ENCODE measurements at places on chromosomes 5 and 9. TPM values are rescaled to one million over a fixed set of nuclear protein-coding genes. Genes with fewer than 3 reads are reported as not detected.

DNA sequence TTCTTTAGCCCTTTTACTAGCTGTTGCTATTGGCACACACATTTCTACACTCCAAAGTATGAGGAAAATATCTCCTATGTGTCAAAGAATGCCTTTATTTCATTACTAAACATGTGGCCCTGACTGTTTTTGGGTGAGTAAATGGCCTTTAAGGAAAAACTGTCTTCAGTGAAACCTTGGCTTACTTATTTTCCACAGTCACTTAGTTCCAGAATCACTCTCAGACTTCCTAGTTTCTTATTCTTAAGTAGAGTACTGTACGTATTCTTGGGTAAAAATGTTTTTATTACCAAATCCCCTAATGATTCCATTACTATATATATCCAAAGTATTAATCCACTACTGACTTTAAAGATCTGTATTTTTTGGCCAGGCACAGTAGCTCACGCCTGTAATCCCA lies 27.5 kb downstream of the ERP44 start:
- DNase-seq, result no peak

TNPO1 gene
- polyA plus RNA-seq, result 14.6 TPM

DNA sequence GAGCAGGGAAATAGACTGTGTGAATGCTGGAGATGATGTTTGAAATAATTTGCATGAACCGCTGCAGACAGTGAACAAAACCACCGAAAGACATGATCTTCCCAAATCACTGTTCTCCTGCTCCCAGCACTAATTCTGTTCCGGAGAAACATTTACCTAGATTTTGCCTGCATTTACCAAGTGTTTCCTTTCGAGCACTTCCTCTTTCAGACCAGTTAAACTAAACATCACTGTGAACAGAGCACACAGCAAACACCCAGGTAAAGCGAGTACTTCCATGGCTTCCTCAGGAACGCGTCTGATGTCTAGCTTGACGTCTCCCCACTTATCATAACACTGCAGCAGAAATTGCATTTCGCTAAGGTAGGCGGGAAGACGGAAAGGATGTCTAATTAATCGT lies 45.1 kb upstream of the PTCH1 start:
- no peak for DNase-seq

NUTM2F gene
- 0.05 TPM for polyA plus RNA-seq

GRCh38 chr5:177603631-177604030 lies 3.7 kb downstream of the B4GALT7 start:
- DNase-seq, result no peak

LTC4S gene
- 2.8 TPM for polyA plus RNA-seq

DNA sequence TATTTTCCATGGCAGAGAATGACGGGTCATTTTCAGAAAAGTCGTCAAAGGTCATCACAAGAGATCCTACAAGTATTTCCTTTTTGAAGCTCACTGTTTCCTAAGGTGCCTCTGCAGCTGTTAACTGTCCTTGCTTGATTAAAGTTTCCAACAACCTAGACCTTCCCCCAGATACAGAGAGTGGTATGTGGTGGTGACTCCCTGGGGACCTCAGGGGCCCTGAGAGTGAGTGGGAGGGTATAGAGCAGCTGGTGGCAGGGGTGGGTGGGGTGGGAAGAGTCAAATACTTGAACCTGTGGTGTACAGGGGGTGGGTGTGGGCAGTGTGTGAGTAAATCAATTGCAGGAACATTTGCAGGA lies 1.6 kb upstream of the CD72 start:
- DNase-seq, result peak; percentile 64

GRCh38 chr9:97632248-97632984 lies 752 bp downstream of the TSTD2 start:
- DNase-seq, result peak; percentile 32

DDX4 gene
- polyA plus RNA-seq, result 0.57 TPM

- DNase-seq, result no peak
Measured at GRCh38 chr5:1665231-1665630, 134.4 kb downstream of the MRPL36 start.

- DNase-seq, result no peak
Measured at GRCh38 chr9:95620314-95620713, 103.5 kb upstream of the PTCH1 start.

TTC16 gene
- 0.18 TPM for polyA plus RNA-seq

POLR1E gene
- 22.0 TPM for polyA plus RNA-seq

- no peak for DNase-seq
Measured at GRCh38 chr5:134148316-134148715, 28.4 kb downstream of the SKP1 start.

- no peak for DNase-seq
Measured at GRCh38 chr5:53946405-53947100, 363.8 kb downstream of the ARL15 start.

MAMDC4 gene
- 14.0 TPM for polyA plus RNA-seq

DNA sequence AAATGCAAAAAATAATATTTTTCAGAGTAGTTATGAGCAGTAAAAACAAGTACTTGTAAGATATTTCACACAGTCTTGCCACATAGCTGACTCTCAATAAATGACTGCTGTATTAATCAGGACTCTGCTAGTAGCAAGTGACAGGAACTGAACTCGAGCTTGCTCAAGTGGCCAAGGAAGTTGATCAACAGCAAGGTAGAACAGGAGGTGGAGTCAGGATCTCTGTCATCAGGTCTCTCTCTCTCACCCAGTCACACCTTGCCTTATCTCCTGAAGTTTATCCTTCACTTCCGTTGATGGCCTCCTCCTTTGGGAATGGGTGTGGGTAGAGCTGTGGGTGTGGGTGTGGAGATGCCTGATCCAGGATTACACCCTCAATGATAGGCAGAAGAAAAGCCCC lies 107.0 kb downstream of the GPBP1 start:
- DNase-seq, result no peak

TRIM14 gene
- 16.4 TPM for polyA plus RNA-seq

PCDHB3 gene
- 0.11 TPM for polyA plus RNA-seq

- peak; percentile 16 for DNase-seq
Measured at GRCh38 chr9:95505072-95505716, 11.6 kb downstream of the PTCH1 start.

DNA sequence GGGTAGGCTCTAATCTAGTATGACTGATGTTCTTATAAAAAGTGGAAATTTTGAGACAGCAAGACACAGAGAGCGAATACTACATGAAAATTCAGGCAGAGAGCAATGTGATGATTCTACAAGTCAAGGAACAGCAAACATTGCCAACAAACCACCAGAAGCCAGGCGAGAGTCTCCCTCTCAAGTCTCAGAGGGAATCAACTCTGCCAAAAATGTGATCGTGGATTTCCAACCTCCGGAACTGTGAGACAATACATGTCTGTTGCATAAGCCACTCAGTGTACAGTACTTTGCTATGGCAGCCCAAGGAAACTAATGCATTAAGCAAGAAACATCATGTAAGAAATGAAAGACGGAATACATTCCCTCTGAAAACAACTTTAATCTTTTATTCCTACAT lies 52.1 kb upstream of the CCNG1 start:
- no peak for DNase-seq

GRCh38 chr5:179981636-179982035 lies 73.9 kb upstream of the TBC1D9B start:
- no peak for DNase-seq

GRCh38 chr5:644971-645370 lies 32.8 kb downstream of the CEP72 start:
- DNase-seq, result no peak

- DNase-seq, result no peak
Measured at GRCh38 chr5:915946-916345, 23.3 kb downstream of the TRIP13 start.

PCA3 gene
- 0.09 TPM for polyA plus RNA-seq
